ENCODE measurements at places on chromosomes 3 and 15. TPM values are rescaled to one million over a fixed set of nuclear protein-coding genes. Genes with fewer than 3 reads are reported as not detected.

Gene SPTBN5
- 2.3 TPM for total RNA-seq

Gene LYZL4
- not detected for total RNA-seq

Gene SOX14
- total RNA-seq, result not detected

Gene CDC25A
- total RNA-seq, result 35.5 TPM

Gene RAB8B
- total RNA-seq, result 18.2 TPM

DNA sequence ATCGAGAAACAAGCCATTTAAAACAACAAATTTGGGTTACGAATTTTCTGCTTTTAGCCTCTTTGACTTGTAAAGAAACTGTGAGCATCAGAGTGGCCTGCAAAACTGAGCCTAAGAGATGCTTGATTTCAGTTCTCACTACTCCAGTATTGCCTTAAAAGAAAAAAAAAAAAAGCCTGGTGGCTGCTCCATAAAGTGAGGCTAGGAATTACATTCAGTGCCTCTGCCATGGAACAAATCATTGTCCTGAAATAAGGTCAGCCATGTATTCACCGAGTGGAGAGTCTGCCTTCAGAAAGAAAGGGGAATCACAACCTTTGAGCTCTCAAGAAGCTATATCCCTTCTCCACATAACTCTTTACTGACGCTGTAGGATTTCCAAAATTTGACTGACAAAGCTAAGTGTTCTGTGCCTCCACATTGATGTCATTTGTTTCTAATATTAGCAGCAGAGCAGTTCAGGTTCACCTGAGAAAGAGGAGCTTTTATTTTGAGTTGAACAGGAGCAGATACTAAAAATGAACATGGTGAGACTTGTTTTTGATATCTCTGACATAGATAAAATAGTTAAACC lies 137.3 kb downstream of the SSR3 start:
- H3K4me1 ChIP-seq, result no peaks in the 10 kb centered on the region
- H3K4me3 ChIP-seq, result no peak overlapping the region
- DNase-seq, result no peak
- H3K36me3 ChIP-seq, result no peaks in the 10 kb centered on the region

- no peaks in the 10 kb centered on the region for H3K27me3 ChIP-seq
- H3K4me1 ChIP-seq, result peaks cover 28% of the 10 kb centered on the region
- no peak for DNase-seq
- peak overlapping the region; percentile 18 for H3K27ac ChIP-seq
- H3K36me3 ChIP-seq, result peaks cover 8% of the 10 kb centered on the region
These were observed 2.9 kb downstream of the THBS1 start for GRCh38 chr15:39583596-39584265.

- H3K27me3 ChIP-seq, result no peaks in the 10 kb centered on the region
- H3K4me3 ChIP-seq, result no peak overlapping the region
- H3K36me3 ChIP-seq, result no peaks in the 10 kb centered on the region
- H3K27ac ChIP-seq, result peak overlapping the region; percentile 43
These were observed 191.1 kb downstream of the PLCH1 start for GRCh38 chr3:155553780-155554179.

GRCh38 chr3:30135190-30135589 lies 471.2 kb upstream of the TGFBR2 start:
- H3K27ac ChIP-seq, result no peak overlapping the region
- no peaks in the 10 kb centered on the region for H3K4me1 ChIP-seq
- H3K27me3 ChIP-seq, result no peaks in the 10 kb centered on the region
- H3K4me3 ChIP-seq, result no peak overlapping the region

DNA sequence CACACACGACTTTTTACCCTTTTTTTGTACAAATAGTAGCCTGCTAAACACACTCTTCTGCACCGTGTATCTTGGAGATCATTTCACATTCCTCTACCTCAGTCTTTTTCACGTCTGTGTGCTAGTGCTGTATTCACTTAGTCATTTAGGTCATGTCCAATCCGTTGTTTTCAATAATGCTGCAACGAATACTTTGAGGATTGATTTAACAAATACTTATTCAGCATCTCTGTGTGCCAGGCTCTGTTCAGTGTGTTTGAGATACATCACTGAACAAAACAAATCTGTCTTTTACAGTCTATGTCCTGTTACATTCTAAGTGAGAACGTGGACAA lies 882 bp downstream of the JMJD7 start:
- peak overlapping the region; percentile 86 for H3K4me3 ChIP-seq
- no peaks in the 10 kb centered on the region for H3K36me3 ChIP-seq
- H3K4me1 ChIP-seq, result no peaks in the 10 kb centered on the region
- no peaks in the 10 kb centered on the region for H3K27me3 ChIP-seq
- peak overlapping the region; percentile 89 for H3K27ac ChIP-seq
- no peak for DNase-seq
